Activated CD4-positive, alpha-beta T cell treated with anti-CD3 and anti-CD28 coated beads, Interleukin-2, Interleukin-6, amounts not matched to agents 100 ng/mL and 50 ng/mL, durations not matched to agents 16 hours and 8 hours (primary cell): ENCODE measurements at places on chromosomes 2 and 18.
A peak's percentile ranks its signal among the peaks of the same experiment; 100 is the strongest.

- no peak for DNase-seq
Measured at GRCh38 chr2:230174466-230174865, 45.3 kb downstream of the SP110 start.

- DNase-seq, result no peak
Measured at GRCh38 chr2:85257970-85258605, 69.7 kb downstream of the TGOLN2 start.

GRCh38 chr2:96839293-96839874, 4.4 kb downstream of the ANKRD23 start:
- peak; percentile 91 for DNase-seq

- no peak for DNase-seq
Measured at GRCh38 chr18:57657542-57657941, 35.9 kb upstream of the NARS1 start.

DNA sequence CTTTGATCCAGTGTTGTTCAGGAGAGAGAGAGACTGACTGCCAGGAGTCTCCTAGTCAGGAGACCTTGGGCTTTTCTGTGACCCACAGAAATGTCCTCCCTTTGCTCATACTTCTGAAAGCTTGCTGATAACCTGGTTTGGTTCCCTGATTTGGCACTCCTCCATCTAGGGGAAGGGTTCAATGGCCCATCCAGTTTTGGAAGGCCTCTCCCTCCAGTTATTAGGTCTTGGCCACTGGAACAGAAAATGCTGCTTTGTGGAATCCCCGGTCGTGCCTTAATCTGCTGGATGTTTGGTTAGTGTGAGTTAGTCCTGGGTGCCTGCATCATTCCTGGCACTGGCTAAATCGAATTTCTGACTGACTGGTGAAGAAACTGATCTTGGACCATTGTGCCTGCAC, 35.7 kb downstream of the KDM3A start:
- DNase-seq, result no peak

DNA sequence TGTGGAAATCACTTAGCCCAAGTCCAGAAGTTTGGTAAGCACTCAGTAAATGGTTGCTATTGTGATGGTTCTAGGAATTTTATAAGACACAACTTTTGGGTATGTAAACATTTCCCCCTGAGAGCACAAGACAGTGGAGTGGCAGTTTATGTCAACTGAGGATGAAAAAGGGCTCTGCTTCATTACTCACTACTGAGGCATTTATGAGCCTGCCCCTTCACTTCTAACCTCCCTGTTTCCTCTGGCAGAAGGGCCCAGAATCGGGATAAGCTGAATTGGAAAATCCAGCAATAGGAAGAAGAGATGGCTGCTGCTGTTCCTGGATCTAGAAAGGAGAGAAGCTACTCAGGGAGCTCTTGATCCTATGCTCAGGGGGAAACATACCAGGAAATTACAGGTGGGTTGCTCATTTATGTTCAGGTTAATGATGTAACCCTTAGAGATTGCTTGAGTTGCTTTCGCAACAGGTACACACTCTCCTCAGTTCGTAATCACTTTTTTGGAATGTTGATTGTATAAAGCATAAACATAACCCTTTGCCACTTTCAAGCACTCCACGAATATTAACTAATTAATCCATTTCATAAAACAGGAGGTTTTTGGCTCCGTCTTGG, 46.3 kb downstream of the ADCYAP1 start:
- DNase-seq, result no peak

- no peak for DNase-seq
Measured at GRCh38 chr2:38207168-38207567, 131.2 kb upstream of the CYP1B1 start.

DNA sequence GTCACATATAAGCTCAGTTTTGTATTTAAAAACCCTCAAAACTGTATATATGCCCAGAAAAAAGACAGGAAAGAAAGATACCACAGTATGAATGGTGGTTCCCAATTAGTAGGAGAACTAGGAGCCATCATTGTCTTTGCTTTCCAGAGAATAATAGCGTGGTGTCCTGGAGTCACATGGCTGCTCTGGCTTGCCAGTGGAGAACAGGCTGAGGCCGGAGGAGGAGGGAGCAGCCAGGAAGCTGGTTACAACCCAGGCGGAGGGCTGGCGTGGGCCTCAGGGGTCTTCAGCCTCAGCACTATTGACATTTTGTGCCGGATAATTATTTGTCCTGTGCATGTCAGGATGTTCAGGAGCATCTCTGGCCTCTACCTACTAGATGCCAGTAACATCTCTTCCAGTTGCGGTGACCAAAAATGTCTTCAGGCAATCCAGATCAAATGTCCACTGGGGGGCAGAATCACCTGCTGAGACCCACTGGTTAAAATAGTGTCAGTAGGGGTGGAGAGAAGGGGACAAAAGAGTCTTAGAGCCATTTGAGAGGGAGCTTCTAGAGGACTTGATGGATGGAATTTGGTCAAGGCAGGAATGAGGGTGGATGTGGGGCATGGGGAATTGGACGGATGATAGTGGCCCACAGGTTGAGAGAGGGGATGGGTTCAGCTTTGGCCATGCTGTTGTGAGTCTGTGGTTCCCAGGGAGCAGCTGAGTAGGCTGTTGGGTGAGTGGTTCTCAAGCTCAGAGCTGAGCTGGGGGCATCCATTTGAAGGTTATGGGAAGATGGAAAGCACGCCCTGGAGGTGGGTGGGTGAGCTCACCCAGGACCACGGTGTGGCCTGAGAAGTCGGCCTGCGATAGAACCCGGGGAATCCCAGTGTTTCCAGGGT, 144.9 kb downstream of the AGAP1 start:
- DNase-seq, result no peak

DNA sequence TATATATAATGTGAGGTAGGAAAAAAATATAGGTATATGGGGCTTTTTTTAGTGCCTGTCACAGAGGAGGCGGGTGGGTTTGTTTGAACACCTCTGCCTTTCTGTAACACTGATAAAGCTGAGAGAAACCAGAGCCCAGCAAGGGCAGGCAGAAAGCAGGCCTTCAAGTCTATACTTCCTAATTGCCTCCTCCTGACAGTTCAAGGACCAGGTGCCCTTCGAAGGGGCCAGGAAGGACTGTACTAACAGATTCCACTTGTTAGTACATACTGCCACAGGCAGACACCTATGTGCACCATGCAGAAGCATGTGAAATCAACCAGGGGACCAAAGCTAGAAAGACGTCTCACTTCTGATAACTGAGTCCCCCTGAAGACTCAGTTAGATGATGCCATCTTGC, 13.8 kb downstream of the SLC1A4 start:
- DNase-seq, result no peak

- no peak for DNase-seq
Measured at GRCh38 chr2:117997872-117998454, 15.9 kb downstream of the CCDC93 start.

- DNase-seq, result no peak
Measured at GRCh38 chr18:61953641-61954040, 60.8 kb upstream of the RNF152 start.

GRCh38 chr18:3710712-3711301, 260.8 kb downstream of the TGIF1 start:
- DNase-seq, result no peak
